ENCODE measurements at places on chromosomes 11 and 22.
A peak's percentile ranks its signal among the peaks of the same experiment; 100 is the strongest.

DNA sequence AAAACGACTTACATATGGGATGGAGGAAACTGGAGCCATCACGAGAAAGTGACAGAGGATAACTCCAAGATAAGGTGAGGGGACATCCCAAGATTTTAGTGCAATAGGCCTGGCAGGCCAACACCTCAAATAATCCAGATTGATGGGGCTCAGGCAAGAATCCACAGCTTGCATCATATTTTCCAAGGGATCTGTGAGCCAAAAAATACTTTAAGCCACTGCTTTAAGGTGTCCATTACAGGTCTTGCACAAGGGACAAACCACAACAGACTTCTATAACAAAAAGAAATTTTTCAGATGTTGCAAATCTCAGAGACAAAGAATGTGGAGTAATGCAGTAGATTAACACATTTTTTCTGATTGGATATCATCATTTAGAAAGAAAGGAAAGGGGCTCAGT is 45.6 kb downstream of the DENND5A start:
- DNase-seq: peak; percentile 52

DNA sequence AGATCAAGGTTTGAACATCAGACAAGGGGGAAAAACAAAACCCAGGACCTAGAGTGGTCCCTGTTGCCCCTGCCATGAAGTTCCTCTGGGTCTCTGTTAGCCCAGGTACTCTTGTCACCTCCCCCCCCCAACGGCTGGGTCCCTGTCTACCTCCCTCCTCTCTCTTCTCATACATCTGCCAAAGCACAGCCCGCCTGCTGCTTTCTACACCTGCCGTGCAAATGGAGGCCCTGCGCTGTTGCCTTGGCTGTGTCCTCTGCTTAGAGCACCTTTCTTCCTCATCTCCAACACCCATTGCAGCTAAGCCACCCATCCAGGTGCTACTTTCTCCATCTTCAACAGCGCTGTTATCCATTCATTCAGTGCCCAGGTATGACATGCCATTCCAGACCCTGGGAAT is 99.2 kb downstream of the TP53I11 start:
- DNase-seq: no peak

GRCh38 chr11:132028380-132029240 is 658.2 kb downstream of the NTM start:
- DNase-seq: no peak

- no peak for DNase-seq
Observed at GRCh38 chr22:44634426-44635321, 67.3 kb upstream of the PRR5 start.

GRCh38 chr11:65311170-65311678 is 3.4 kb upstream of the CDC42EP2 start:
- no peak for DNase-seq

GRCh38 chr11:35190804-35191348 is 51.9 kb downstream of the CD44 start:
- DNase-seq: no peak

GRCh38 chr22:48520207-48520606 is 1307.5 kb downstream of the BRD1 start:
- DNase-seq: no peak

DNA sequence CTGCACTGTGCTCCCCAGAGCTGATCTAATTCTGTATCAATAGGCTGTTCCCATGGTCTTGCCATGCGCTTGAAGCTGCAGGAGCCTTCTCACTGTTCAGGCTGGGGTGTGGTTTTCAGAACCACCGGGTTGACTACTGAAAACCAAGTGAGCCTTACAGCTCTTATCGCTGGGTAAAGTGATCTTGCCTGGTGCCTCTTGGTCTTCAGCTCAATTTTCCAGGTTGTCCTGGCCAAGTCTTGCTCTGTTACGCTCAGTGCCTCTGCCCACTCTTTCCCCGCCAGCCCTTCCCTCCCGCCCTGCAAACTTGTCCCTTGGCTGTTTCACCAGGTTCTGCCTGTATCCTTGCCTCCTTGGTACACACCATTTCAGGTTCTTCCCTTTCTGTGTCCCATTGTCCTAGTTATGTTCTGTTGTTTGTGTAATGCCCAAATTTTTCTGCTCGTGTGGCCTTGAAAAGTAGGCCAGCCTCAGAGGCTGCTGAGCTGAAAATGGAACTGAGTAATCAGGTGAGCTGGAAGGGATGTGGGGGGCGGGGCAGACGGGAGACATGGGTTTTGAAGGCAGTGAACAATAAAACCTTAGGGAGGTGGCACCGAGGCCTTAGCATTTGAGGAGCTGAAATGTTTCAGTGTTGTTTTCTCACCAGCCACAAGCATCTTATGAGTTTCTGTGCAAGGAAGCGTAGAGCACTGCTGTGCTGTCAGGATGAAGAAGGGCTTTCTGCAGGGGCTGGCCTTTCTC is 11.2 kb downstream of the PEX26 start:
- no peak for DNase-seq

DNA sequence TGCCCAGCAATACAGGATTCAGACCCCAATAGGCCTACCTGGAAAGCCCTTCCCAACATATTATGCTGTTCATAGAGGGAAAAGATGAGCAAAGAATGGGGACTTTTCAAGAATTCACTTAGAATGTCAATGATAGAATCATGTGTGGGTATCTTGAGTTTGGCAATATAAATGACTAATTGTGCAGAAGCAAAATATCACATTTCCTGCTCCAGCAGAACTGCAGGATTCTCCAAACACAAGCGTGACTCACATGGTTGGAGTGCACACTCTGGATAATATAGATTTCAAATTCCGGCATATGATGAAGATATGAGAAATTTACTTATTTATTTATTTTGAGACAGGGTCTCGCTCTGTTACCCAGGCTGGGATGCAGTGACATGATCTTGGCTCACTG is 12.5 kb upstream of the APOL5 start:
- peak; percentile 87 for DNase-seq

- no peak for DNase-seq
Observed at GRCh38 chr11:127058524-127058923, 58.0 kb upstream of the KIRREL3 start.

GRCh38 chr11:122642971-122643370 is 12.6 kb upstream of the UBASH3B start:
- no peak for DNase-seq

GRCh38 chr22:41909310-41910049 is 5.4 kb downstream of the SHISA8 start:
- DNase-seq: no peak

GRCh38 chr11:65185869-65186341 is 4.2 kb downstream of the CAPN1 start:
- DNase-seq: no peak

DNA sequence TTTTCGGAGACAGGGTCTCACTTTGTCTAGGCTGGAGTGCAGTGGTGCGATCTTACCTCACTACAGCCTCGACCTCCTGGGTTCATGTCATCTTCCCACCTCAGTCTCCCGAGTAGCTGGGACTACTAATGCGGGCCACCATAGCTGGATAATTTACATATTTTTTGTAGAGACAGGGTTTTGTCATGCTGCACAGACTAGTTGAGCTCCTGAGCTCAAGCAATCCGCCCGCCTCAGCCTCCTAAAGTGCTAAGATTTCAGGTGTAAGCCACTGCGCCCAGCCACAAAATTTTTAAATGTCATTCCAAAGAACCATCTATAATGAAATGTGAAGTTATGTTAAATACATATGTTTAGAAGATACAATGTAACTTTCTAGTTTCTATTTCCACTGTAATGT is 4747.7 kb upstream of the OR11H1 start:
- DNase-seq: no peak

GRCh38 chr11:134760957-134761356 is 348.9 kb upstream of the B3GAT1 start:
- no peak for DNase-seq

DNA sequence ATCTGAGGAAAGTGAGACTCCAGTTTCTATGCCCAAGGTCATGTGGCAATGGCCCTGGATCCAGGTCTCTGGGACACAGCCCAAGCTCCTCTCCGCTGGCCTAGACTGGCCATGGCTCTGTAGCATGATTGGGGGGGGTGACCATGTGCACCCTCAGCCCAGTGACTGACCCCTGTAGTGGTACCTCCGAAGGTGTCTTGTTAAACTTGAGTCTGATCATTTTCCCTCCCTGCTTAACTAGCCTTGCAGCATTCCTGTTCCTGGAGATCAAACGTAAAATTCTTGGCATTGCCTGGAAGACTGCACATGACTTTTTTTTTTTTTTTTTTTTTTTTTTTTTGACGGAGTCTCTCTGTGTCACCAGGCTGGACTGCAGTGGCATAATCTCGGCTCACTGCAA is 1116.0 kb downstream of the TBC1D22A start:
- DNase-seq: no peak

DNA sequence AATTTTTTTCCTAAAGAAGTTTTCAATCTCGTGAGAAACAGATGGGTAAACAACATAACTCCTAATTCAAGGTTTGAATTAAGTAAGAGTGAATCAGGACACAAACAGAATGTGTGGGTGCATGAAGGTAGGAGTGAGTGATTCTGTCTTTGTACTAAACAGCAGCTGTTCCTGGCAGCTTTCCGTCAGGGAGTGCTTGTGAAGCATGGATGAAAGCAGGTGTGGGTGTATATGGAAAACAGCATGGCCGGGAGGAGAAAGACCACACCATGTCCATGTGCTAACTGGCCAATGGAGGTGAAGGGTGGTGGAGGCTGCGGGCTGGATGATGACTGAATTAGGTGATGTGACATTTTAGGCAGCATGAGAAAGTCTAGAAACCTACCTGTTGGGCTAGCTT is 49.6 kb downstream of the BARX2 start:
- DNase-seq: no peak

GRCh38 chr11:72358466-72359405 is 75.6 kb downstream of the CLPB start:
- DNase-seq: no peak

DNA sequence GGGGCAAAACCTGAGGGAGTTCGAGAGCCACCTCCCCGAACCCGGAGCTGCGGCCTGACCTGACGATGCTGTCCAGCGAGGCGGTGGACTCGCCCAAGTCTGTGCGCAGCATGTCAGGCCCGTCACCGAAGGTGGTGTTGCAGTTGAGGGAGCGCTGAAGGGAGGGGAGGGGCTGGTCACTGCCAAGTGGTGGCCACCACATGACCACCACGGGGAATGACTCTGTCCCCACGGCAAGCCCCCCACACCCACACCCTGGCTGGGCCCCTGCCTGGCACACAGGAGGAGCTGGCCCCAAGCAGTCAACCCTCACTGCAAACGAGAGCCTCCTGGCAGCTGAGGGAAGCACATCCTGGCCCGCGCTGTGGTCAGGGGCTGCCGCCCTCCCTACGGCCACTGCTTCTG is 30.8 kb downstream of the TRMU start:
- DNase-seq: no peak

- no peak for DNase-seq
Observed at GRCh38 chr22:25351631-25352293, 132.3 kb downstream of the CRYBB2 start.

DNA sequence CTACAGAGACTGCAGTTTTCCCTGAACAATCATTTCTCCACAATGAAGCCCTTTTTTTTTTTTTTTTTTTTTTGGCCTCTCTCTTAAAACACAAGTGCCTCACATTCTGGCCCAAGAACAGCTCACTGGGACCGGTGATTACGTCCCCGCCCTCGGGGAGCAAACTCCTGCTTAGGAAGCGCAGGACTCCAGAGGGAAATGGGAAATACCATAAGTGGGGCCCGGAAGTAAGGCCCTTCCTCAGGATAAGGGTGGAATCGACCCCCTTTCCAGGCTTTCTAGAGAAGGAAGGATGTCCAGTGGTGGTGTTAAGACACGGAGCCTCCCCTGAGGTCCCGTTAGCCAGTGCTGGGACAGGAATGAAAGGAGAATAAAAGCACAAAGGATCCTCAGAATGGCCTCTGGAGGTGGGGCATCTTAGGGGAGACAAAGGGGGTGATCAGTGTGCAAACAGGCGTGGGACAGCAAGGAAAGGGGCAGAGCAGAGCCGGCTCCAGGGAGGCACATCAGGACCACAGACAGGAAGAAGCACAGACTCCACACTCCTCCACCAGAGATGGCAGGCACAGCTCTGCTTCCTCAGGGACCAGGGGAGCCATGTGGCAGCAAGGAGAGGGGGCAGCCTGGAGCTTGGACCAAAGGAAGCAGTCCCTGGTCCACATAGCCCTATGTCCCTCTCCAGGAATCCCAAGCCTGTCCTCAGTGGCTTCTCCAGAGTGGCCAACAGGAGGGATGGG is 61.3 kb downstream of the CHST1 start:
- no peak for DNase-seq

DNA sequence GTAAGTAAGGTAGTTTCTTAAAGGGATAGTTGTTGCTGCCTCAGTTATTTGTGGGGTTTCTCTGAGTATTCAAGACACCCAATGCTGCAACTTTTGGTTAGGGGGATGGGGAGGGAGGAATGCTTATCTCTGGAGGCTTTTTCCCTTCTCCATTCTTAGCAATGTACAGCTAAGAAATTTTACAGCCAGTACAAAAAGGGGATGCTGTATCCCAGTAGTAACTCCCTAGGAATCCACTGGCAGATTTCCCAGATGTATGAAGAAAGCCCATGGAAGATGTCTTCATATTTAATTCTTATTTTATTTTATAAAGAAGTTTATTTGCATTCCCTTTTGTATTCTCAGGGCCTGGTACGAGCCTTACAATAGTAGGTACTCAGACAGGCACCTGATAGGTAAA is 154.8 kb downstream of the ENTHD1 start:
- DNase-seq: peak; percentile 15

GRCh38 chr11:85827748-85828639 is 17.1 kb upstream of the SYTL2 start:
- peak; percentile 94 for DNase-seq

All from HS-5 (cell line).